ENCODE measurements at places on chromosomes 4 and X.

- no peak for DNase-seq
Measured at GRCh38 chr4:88189881-88190585, 31.6 kb upstream of the ABCG2 start.

- DNase-seq: no peak
Measured at GRCh38 chr4:102988429-102989020, 31.0 kb downstream of the SLC9B1 start.

GRCh38 chr4:70945046-70945445 is 42.9 kb downstream of the MOB1B start:
- DNase-seq: no peak

- DNase-seq: no peak
Measured at GRCh38 chr4:119337010-119337409, 15.1 kb upstream of the FABP2 start.

DNA sequence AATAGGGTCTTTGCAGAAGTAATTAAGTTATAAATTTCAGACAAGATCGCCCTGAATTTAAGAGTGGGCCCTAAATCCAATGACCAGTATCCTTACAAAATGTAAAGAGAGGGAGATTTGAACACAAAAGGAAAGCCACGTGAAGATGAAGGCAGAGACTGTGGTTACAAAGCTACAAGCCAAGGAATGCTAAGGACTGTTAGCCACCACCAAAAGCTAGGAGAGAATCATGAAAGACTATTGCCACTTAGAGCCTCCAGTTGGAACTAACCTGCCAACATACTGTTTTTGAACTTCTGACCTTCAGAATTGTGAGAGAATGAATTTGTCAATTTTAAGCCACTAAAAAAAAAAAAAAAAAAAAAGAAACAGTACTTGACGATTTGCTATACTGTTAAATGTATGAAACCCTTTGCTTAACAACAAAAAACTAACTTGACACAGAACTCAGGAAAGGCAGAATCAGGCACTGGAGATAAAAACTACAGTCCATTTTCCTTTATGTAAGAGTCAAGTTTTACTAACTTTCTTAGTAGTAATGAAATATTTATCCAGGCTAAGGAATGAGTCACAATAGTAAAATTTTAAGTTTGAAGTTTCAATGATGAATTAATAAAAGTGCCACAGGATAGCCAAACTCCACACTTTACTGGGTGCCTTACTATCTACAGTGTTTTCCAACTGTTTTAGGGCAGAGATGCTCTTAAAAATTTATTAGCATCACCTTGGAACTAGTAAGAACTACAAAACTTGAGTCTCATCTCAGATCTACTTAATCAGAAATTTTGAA is 25.1 kb downstream of the DHX15 start:
- no peak for DNase-seq

DNA sequence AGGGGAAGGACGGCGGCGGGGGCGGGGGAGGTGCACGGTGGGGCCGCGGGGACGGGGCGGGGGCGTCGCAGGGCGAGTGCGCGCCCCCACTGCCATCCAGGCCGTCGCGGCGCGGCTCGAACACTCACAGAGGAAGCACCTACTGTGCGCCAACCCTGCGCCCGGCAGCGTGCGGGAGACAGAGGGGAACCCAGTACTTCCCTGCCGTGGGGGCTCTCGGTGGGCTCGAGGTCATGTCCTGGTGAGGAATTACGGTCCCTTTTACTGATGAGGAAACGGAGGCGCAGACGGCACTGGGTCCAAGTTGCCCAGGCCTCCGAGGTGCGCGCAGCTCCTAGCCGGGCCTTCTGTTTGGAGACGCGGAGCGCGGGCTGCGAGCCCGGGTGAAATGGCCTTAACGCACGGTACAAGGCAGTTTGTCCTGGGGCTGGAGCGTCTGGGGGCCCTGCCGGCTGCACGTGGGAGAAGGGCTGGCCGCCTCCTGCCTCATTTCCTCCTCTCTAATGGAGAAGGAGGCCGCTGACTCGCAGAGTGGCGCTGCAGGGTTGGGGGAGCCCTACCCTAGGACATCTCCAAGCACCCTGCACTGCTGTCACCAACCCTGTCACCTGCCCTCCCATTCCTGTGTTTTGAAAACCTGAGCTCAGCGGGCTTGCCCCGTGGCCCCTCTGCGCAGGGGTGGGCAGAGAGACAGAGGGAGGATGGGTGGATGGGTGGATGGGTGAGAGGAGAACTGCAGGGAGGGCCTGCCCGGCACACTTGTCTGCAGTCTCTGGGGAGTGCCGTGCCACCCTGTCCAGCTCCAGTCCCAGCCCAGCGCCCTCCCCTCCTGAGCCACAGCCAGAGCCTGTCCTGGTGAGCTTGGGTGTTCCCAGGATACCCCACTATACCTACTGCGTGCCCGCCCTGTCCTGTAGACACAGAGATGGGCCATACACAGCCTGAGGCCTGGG is 106.0 kb downstream of the ADRA2C start:
- DNase-seq: no peak

DNA sequence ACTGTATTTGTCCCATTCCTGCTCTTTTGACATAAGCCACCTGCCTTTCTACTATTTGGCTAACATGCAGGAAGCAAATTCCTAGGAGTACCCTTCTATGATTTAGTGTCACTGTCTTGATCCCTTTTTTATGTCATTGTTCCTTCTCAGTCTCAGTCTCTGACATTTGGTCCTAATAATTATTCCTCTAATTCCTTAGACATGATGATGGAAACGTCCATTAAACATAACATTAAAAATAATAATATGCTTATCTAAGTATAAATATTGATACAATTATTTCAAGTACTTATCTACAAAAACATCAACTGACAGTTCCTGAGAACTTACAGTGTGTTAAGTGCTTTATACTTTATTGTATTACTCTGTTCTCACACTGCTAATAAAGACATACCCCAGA is 857.0 kb upstream of the LCORL start:
- DNase-seq: no peak
